ENCODE measurements at places on chromosomes 1 and 21. TPM values are rescaled to one million over a fixed set of nuclear protein-coding genes. Genes with fewer than 3 reads are reported as not detected.

DNA sequence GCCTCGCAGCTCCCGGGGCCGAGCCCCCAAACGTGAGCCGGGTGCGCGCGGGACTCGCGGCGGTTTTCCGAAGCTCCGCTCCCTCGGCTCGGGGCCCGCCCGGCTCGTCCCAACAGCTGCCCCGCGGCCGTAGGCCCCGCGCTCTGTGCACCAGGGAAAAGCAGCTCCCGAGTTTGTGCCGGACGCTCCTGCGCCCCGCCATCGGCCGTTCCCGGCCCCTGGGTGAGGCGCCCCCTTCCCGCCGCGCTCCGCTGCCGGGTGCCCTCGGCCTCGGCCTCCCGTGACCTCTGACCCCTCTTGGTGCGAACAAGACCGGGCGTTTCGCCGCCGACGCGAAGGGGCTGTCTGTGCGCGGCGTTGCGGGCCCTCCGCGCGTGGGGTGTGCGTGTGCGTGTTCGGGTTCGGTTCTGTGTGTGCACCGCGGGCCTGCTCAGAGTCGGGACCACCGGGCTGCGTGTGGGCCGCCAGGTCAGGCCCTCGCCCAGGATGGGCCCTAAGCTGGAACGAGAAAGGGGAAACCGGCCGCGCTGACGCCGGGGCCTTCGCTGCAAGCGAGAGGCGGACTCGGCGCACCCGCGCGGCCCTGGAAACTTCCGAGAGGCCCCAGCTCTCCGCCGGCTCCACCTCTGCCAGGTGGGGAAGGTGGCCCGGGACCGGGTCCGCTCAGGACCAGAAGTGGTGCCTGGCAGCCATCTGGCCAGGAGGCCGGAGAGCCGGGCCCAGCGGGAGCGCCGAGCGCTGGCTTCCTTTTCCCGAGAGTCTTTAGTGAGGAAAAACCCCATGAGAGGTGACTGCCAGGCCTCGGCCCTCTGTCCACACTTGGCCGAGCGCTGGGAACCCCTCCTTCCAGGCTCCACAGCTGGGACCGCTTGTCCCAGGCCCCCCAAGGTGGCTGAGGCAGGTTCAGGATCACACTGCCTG, 1.9 kb downstream of the PRDM16 start:
- peak; percentile 51 for DNase-seq

DNA sequence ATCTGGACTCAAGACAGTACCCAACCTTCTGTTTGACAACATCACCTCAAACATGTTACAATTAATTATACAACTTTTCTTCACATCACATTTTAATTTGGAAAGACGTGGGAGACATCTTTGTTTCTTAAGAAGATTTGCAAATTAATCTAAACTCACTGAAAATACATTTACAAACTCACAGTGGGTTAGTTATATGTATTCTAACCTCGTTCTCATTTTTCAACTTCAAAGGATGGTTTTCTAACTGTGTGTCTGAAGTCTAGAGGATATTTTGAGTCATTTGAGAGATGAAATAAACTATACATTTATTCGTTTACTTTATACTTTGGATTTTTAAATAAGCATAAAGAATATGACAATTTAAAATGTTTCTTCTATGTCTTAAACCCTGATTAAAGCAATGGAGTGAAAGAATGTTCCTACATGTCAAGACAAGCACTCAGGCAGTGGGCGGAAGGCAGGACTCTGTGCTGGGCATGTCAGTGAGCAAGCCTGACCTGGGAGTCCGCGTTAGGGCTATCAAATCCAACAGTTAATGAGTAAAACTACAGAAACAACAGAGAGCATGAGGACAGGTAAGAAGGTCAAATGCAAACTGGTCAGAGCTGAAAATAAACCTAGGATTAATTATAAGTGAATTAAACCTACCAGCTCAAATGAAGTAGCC, 76.5 kb upstream of the CTTNBP2NL start:
- DNase-seq: no peak

- no peak for DNase-seq
Observed at GRCh38 chr1:158002631-158003405, 9.4 kb downstream of the KIRREL1 start.

RIPK4 gene
- 3.6 TPM for total RNA-seq

- DNase-seq: no peak
Observed at GRCh38 chr1:51313961-51314777, 16.2 kb downstream of the TTC39A start.

DNA sequence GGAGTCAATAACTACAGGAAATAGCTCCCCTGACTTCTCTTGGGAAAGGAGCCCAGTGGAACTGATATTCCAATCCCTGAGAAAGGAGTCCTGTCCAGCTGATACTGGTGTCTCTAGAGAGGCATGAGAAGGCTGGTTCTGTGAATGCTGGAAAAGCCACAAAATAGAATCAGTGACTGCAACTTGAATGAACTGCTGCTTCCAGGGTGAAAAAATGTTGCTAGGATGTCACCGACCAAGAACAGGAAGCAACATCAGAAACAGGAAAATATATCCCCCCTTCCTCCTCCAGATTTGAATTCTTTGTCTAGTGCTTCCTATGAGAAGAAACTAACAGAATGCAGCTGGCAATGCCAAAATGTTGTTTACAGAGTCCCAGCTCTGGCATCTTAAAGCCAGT, 269.3 kb upstream of the LYPLAL1 start:
- no peak for DNase-seq

FOXO6 gene
- total RNA-seq: 0.99 TPM

DNA sequence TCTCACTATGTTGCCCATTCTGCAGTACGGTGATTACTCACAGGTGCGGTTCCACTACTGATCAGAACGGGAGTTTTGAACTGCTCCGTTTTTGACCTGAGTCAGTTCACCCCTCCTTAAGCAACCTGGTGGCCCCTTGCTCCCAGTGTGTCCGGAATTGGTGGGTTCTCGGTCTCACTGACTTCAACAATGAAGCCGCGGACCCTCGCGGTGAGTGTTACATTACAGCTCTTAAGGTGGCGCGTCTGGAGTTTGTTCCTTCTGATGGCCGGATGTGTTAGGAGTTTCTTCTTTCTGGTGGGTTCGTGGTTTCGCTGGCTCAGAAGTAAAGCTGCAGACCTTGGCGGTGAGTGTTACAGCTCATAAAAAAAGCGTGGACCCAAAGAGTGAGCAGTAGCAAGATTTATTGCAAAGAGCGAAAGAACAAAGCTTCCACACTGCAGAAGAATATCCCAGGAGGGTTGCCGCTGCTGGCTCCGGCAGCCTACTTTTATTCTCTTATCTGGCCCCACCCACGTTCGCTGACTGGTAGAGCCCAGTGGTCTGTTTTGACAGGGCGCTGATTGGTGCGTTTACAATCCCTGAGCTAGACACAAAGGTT, 17.6 kb upstream of the PARP1 start:
- no peak for DNase-seq

- DNase-seq: no peak
Observed at GRCh38 chr21:33971492-33972013, 55.9 kb upstream of the ATP5PO start.

BTBD8 gene
- 1.4 TPM for total RNA-seq

GRCh38 chr1:10958614-10959013, 53.8 kb upstream of the TARDBP start:
- peak; percentile 81 for DNase-seq

RASAL2 gene
- total RNA-seq: 22.3 TPM

OR2L13 gene
- not detected for total RNA-seq

DNA sequence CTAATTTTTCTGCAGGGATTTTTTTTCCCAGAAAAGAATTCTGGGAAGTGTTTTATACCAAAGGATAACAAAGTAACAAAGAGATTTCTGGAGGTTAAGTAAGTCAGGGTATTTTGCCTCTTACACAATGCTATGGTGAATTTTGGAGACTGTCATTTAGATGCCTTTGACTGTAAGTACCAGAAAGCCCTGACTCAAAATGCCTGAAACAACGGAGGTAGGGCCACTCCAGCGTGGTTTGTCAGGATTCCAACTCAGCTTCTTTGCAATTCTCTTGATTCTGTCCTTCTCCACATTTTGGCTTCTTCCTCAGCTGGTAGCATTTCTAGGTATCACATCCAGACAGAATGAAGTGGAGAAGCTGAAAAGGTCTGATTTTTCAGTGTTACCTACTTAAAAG, 106.5 kb downstream of the UCHL5 start:
- DNase-seq: no peak

GRCh38 chr1:32898056-32898455, 3.1 kb downstream of the TMEM54 start:
- no peak for DNase-seq

APCS gene
- total RNA-seq: not detected

DNA sequence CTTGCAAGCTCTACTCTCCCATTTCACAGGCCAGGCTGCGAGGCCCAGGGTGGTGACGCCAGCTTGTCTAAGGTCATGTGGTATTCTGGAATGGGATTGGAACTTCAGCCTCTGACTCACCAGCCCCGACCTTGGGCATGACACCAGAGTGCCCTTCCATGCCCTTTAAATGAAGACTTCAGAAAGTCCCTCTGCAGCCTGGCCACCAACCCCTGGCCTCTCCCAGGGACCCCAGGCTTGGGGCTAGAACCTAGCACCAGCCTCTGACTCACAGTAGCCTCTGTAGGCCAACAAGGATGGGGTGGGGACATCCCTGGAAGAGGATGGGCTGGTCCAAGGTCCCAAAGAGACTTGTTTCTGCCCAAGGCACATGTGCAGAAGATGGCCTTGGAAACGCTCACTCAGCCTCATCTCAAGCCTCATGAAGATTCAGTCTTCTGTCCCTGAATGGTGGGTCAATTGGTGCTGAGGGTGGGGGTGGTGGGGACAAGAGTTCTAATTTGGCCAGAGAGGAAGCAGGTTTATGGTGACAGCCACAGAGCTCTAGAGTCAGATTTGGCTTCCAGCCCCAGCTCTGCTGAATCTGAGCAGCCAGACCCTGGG, 36.1 kb upstream of the RUNX3 start:
- no peak for DNase-seq

LPAR3 gene
- 3.0 TPM for total RNA-seq

DNA sequence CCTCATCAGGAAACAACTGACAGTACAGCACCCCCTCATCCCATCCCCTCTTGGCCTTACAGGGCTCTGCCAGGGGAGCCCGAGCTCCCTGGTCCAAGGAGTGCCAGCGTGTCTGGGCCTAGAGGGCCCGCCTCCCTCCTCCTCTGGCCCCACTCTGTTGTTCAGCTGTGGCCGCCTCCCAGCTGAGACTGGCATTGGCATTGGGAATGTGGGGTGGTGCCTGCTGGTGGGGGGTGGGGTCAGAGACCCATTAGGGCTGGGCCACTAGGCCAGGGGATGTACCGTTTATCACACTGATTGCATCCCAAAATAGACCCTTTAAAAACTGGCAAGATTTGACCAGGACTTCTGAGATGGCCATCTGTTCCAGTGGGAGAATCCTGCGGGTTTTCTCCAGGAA, 1.4 kb downstream of the LDLRAP1 start:
- no peak for DNase-seq

DNA sequence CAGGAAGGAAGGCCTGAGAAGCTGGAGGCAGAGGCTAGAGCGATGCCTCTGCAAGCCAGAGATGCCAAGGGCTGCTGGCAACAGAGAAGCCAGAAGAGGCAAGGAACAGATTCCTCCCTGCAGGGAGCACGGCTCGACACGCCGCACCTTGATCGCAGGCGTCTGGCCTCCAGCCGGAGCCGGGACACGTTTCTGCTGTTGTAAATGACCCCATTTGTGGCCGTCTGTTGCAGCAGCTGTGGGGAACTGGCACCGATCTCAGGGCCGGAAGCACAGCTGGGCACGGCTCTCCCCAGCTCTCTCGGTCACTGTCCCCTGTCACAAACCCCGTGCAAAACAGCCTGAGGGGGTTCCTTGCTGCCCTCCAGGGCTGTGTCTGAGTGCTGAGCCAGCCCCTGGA, 59.6 kb downstream of the SIK1 start:
- no peak for DNase-seq

MAP1LC3C gene
- total RNA-seq: 3.5 TPM

OR6N1 gene
- total RNA-seq: not detected

- DNase-seq: no peak
Observed at GRCh38 chr1:90507173-90507572, 209.9 kb downstream of the BARHL2 start.

- DNase-seq: peak; percentile 78
Observed at GRCh38 chr1:40650075-40650474, 15.4 kb downstream of the RIMS3 start.

DNA sequence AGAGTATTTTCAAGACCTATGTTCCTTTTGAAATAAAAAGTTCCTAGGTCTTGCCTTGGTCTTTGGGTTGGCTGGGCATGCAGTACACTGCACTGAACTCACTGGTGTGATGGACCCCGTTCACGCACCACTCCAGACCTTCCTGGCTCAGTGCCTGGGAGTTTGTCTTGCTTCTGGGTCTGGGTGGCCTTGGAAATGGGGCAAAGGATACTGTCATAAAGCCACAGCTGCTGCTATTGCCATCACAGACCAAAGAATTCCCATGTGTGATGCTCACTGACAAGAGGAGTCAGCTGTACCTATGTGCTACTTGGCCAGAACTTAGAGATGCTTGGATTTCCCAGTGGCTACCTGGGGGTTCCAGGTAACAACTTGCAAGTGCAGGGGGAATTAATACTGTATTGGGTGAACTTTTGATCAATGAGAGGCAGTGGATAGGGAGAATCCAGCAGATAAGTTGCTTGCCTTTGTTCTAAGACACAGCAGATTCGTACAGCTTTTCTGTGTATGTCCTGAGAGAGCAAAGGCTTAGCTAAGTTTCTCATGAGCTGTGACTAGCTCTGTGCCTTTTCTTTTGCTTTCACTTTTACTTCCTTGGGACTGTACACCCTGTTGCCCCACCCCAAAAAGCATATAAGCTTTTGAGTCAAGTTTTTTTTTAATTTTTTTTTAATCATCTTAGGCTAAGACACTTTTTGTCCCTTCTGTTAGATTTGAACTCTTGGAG, 115.3 kb downstream of the RUNX1 start:
- no peak for DNase-seq

GRCh38 chr1:17170571-17170970, 34.4 kb upstream of the PADI1 start:
- no peak for DNase-seq

DNA sequence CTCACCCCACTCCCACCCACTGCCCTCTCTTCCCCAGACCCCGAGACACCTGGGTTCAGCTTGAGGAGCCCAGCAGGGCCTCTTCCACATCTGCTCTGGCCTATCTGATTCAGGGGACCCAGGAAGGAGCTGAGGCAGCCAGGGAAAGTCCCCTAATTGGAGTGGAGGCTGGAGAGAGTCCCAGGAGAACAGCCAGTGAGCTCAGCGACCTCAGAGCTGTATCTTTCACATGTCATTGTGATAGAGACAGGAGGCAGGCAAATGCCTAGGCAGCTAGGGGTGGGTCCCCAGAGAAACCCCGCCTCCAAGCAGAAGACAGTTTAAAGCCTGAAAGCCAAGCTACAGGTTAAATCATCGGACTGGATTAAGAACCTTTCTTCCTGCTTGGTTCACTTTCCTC, 122.7 kb downstream of the MATN1 start:
- DNase-seq: no peak

GRCh38 chr1:107727866-107728265, 237.1 kb downstream of the VAV3 start:
- no peak for DNase-seq
